Fibroblast of skin of abdomen (primary cell): ENCODE measurements at places on chromosomes 1 and 21.

- DNase-seq = peak; percentile 1
Observed at GRCh38 chr1:74693473-74693872, 19.9 kb upstream of the ERICH3 start.

DNA sequence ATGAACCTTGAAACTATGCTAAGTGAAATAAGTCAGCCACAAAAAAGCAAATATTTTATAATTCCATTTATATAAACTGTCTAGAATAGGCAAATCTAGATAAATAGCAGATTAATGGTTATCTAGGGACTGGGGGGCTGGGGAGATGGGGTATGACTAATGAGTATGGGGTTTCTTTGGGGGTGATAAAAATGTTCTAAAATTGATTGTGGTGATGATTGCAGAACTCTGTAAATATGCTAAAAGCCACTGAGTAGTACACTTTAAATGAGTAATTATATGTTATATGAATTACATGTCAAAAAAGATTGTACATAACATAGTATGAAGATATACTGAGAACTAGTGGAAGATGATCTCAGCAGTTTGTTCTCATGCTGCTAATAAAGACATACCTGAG is 675.0 kb downstream of the KIF26B start:
- DNase-seq = peak; percentile 76

DNA sequence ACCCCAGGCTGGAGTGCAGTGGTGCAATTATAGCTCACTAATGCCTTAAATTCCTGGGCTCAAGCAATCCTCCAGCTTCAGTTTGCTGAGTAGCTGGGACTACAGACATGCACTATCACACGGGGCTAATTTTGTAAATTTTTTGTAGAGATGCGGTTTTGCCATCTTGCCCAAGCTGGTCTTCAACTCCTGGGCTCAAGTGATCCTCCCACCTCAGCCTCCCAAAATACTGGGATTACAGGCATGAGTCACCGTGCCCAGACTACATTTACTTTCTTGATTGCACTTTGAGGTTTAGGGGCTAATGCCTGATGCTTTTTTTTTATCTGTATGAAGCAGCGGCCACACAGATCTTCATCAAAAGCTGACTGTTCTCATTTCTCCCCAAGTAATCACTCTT is 124.6 kb downstream of the KIF26B start:
- DNase-seq = no peak

DNA sequence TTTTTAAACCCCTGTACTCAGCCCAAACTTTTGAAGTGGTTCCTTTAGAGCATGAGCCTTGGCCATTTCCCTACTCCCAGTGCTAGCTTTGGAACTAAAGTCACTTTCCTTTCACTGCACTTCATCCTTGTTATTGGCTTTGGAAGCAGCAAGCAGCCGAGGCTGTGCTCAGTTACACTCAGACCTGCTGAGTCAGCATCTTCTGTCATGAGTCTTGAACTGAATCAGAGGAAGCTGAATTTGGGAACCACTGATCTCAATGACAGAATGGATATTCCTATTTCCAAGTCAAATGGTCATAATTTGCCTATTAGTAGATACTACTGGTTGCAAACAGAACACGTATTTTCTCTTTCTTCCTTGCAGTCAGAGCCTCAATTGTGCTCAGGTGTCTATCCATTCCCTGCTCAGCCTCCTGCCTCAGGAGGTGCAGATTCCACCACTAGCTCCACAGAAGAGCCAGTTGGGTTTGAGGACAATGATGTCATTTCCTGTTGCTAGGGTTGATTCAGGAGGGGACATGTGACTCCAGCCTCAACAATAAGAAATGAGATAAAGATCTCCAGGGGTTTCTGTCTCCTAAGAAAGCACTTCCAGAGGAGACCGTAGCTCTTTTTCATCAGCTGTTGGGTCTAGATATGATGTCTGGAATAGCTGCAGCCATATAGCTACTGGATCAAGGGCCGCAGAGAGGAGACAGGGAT is 44.9 kb upstream of the NTPCR start:
- no peak for DNase-seq

DNA sequence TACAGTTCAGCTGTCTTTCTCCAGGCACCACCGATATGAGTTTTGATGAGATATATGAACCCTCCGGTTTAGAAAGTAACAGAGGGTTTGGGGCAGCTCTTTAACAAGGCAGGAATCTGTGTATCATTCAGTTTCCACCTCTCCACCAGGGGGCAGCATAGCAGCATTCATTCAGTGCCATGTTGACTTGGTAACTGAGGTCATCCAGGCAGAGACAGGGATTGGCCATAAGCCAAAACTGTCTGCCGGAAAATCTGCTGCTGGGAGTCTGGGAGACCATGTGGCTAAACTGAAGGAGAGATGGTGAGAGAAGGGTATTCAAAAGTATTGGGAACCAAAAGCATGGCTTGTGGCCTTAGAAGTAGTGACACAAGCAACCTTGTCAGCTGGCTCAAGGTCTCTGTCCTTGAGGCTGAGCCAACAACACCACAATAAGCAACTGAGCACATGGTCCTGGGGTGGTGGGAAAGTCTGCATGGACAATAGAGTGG is 98.5 kb downstream of the LMX1A start:
- DNase-seq = peak; percentile 39

DNA sequence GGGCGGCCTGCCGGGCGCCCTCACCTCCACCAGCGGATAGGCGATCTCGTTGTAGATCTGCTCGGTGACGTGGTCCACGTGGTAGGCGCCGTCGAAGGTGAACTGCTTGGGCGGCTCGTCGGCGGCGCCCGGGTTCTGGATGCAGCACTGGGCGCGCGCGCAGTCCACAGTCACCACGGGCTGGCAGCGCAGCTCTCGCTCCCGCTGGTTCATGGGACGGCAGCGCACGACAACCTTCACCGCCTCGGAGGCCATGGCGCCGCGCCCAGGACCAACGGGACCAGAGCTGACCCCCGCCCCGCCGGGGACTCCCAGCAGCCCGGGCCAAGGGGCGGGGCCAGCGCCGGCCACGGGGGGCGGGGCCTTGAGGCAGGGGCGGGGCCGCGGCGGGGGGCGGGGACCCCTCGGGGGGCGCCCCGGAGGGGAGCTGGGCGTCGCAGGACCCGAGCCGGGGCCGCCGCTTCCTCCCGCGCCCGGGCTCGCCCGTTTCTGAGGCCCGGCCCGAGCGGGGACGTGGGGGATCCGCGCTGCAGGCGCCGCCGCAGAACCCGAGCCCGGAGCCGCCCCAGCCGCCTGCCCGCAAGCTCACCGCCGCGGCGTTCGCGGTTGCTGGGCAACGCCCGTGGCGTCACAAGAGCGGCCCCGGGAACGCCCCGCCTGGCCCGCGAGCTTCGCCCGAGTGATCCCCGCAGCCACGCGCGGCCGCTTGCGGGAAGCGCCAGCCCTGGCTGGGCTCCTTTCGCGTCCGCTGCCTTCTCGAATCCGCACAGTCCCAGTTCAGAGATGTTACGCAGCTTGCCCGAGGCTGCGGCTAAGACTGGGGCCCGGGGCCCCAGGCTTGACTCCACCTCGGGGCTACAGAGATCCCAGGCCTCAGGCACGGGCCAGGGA is at the start of gene KIF17:
Gene KIF17 (minus strand): TSS at position 556 of the 891 bp plus-strand sequence. CDS start 301 bp downstream, at position 255.
- DNase-seq = peak; percentile 71

- DNase-seq = no peak
Observed at GRCh38 chr1:37362594-37363385, 111.6 kb upstream of the ZC3H12A start.

DNA sequence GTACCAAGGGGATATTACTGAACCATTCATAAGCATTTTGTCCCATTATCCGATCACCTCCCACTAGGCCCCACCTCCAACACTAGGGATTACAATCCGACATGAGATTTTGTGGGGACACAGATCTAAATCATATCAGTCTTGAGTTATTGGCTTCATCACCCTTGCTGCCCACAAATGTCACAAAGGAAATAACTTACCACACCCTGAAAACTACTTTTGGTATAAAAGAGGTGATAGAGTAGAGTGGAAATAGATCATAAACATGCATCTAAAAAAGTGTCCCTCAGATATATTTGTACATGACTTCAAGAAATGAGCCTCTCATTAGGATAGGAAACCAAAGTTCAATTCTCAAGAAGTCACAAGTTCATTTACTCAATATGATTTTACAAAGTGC is 22.6 kb upstream of the FCRL3 start:
- DNase-seq = no peak

- no peak for DNase-seq
Observed at GRCh38 chr1:20837554-20838192, 50.6 kb upstream of the HP1BP3 start.

- DNase-seq = no peak
Observed at GRCh38 chr1:25544819-25545218, 1.4 kb downstream of the LDLRAP1 start.
